ENCODE measurements at places on chromosomes 1 and 21.
A peak's percentile ranks its signal among the peaks of the same experiment; 100 is the strongest.

DNA sequence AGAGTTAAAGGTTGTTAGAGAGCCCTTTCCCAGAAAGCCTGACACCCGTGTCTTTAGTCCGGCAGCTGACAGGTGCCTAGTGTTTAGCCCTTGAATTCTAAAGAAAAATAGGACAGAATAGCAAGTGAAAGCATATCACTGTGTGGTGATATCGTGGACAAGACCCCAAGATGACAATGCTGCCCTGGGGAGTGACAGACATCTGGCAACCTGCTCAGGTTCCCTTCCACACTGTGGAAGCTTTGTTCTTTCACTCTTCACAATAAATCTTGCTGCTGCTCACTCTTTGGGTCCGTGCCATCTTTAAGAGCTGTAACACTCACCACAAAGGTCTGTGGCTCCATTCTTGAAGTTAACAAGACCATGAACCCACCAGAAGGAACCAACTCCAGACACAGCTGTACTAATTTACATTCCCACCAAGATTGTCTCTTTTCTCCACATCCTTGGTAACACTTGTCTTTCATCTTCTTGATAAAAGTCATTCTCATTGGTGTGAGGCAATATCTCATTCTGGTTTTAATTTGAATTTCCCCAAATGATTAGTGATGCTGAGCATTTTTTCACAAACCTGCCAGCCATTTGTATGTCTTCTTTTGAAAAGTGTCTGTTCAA, 107.6 kb upstream of the SGIP1 start:
- no peak for DNase-seq

- no peak for DNase-seq
These were observed 28.0 kb upstream of the SMIM12 start for GRCh38 chr1:34887593-34887992.

DNA sequence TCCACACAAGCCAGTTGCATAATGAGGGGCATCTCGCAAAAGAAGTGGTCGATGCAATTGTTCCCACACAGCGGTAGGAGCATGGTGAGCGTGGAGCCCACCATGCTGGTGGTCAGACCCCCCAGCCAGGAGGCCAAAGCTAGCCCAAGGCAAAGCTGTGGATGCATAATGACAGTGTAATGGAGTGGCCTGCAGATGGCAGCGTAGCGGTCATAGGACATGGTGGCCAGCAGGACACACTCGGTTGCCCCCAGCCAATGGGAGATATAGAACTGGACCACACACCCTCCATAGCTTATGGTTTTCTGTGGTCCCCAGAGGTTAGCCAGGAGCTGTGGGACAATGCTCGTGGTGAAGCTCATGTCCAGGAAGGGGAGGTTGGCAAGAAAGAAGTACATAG, 4.3 kb downstream of the OR2C3 start:
- no peak for DNase-seq

- DNase-seq = no peak
These were observed 60.8 kb upstream of the PRRC2C start for GRCh38 chr1:171424494-171424893.

DNA sequence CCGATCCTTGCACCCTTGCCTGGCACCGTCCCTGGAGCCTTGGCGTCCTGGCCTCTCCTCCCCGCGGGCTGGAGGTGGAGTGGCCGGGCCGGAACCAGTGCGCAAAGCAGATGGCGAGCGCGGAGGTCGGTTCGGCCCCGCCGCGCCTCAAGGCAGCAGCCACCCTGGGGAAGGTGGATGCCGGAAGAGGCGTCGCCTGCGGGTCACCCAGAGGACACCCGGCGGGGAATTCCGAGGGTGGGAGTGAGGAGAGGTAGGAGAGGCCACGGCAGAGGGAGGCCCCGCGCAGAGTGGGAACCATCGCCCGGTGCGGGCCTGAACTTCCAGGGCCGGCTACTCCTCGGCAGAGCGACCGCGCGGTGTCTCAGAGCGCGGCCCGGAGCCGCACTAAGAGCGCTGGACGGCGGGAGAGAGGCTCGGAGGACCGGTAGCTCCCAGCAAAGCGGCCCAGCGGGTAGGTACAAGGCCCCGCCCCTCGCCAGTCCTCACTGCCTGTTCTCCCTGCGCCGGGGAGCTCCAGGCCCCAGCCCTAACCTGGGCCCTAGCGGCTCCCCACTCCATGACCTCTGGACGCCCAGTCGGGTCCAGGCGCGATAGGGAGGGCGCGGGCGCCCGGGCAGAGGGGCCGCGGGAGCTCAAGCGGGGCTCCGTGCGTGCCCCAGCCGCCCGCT, at the start of gene RNF207:
Gene RNF207, plus strand, starts transcription at position 271 of the 671 bp plus-strand sequence. CDS start 417 bp downstream, outside the sequence.
- DNase-seq = peak; percentile 80

DNA sequence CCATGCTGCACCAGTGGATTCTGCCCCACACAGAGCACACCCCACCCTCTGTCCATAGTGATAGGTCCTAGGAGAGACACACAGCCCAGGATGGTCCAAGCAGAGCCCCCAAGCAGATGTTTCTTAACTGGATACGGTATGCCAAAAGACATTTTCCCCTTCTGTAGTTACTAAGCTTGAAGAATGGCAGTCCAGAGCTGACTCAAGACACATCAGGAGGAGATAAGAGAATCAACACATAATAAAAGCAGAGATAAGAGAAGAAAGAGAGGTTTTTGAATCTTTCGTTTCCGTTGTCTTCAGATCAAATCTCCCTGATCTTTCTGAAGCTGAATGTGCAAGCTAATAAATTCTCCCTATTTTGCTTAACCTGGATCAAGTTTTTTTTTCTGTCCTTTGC, 21.8 kb upstream of the CASQ2 start:
- DNase-seq = no peak

DNA sequence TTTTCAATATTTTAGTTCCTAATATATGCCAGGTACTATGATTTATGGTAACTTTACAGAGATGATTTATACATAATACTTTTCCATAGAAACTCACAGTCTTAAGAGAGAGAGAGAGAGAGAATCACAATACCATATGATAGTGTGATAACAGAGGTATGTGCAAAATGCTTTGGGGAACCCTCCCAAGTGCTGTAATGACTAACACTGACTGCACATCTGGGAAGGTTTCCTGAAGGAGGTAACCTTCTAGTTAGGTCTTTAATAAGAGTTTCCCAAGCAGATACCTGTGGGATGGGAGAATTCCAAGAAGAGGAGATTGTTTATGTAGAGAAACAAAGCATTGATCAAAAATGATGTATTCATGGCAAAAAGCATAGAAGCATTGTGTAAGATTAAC, 34.6 kb upstream of the PIGC start:
- no peak for DNase-seq

GRCh38 chr1:229132706-229133105, 138.2 kb upstream of the RAB4A start:
- DNase-seq = no peak

GRCh38 chr1:3270403-3271245, 183.8 kb upstream of the ARHGEF16 start:
- DNase-seq = no peak

DNA sequence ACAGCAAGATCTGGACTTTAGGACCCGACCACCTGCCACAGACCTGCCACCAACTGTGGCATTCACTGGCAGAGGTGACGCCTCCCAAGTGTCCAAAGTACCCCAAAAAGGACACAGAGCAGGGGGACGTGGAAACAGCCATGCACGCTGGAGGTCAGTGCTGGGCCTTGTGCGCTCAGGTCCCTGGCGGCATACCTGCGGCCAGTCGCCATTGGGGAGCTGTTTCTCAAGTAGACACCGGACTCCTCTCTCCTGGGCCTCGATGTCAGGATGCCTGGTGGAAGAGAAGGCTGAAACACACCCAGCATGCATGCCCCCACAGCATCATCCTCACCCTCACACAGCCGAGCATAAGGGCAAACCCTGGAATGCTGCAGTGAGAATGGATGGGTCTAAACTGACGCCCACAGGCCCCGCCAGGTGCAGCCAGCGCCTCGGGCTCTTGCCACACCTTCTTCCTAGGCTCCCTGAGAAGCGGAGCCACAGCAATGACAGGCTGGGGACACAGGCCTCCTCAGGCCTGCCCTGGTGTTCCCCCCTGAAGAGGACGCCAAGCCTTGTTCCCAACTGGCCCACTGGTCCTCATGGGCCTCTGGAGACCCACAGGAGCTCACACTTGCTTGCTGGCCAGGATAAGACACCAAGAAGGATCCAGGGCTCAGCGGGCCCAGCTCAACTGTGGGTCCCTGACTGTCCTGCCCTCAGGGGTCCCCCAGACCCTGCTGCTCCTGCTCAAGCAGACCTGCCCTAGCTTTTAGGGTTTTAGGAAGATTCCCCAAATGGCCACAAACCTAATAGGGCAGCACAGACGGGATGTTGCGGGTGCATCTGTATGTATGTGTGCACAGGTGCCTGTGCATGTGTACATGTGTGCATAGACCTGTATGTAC, 7.7 kb upstream of the SPATC1L start:
- DNase-seq = no peak

DNA sequence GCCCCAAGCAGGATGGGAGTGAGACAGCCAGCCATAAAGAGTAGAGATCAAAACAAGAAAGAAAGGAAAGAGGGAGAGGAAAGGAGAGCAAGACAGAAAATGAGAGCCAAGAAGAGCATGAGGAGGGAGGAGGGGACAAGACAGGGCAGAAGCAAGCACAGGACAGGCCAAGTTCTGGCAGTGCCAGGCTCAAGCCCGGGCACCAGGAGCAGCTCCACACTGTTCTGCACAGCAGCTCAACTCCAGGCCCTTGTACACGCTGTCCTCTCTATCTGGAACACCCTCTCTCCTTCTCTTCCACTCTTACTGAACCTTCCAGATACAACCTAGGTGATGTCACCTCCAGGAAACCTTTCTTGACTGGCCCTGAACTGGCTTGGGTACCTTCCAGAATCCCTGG, 11.7 kb downstream of the IFFO2 start:
- DNase-seq = no peak

GRCh38 chr1:111605576-111605975, 14.0 kb upstream of the RAP1A start:
- peak; percentile 37 for DNase-seq

- DNase-seq = no peak
These were observed 4.8 kb upstream of the IL24 start for GRCh38 chr1:206892351-206892984.

DNA sequence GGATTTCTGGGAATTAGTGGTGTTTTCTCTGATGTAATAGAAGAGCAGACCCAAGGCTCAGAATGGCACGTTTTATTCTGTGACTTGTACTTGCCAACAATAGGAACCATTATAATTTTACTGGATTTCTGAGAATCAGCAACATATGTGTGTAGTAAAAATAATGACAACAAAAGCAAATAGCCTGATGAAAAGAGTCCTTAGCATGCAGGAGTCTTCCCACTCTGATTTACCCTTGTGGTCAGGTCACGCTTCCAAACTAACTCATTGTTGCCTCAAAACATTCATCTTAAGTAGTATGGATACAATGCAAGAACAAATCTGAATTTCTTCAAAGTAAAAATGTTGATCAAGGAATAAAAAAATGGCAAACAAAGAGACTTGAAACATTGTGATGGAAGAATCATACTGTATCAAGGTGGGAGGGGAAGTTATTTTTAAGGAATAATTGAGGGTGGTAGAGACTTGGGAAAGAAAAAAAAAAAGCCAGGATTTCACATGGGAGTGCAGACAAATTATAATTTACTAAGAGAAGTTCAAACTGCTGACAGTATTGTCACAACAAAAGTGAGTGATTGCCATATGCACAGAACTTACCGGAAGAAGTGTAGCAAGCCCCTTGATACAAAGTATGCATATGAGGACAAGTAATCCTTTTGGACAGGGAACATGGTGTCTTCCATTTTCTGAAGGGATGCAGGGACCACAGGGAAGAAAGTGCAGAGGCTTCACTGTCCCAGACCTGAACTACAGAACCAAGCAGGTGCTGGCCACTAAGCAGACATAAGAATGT, 31.2 kb upstream of the RGL1 start:
- no peak for DNase-seq

GRCh38 chr21:44497703-44498126, 42.3 kb downstream of the KRTAP10-1 start:
- DNase-seq = no peak

GRCh38 chr1:96554364-96554763, 167.2 kb upstream of the PTBP2 start:
- DNase-seq = no peak

- DNase-seq = no peak
These were observed 181.9 kb downstream of the FGGY start for GRCh38 chr1:59478822-59479221.

DNA sequence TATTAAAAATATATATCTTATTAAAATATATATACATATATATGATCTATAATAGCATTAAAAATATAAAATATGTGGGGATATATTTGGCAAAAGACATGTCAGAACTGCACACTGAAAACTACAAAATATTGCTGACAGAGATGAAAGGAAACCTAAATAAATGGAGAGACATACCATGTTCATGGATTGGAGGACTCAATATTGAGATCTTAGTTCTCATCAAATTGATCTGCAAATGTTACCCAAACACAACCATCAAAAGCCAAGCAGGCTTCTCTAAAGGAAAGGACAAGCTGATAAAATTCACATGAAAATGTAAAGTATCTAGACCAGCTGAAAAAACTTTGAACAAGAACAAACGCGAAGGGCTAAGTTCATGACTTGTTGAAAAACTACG, 7.2 kb downstream of the NADK start:
- DNase-seq = no peak

DNA sequence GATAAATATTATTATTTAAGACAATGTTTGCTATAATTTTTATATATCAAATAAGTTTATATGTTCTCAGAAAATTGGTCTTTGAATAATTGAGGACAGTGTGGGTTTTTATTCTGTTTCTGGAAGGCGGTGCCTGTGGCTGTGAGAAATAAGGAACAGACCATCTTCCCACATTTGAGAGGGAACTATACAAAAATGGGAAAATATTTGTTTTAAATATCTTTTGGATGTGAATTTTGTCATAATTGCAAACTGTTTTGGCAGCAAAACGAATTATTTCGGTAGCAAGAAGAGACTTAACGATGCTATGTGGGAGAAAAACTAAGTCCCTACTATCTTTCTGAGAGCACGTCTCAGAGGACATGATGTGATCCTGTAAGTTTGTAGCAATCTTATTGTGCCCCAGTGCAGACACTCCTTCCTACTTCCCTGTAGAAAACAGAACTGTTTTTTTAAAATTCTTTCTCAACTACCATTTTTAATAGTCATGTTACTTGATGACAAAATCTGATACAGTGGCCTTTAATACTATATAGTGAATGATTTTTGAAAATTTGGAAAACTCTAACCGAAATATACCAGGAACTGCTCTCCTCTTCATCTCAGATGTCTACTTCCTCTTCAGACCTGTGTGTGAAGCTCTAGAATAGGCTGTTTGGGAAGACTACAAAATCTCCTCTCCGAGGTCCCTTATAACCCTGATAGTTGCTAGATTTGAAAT, 25.4 kb downstream of the PTPRC start:
- no peak for DNase-seq

- no peak for DNase-seq
These were observed 7.5 kb downstream of the TAF1A start for GRCh38 chr1:222582099-222582774.

DNA sequence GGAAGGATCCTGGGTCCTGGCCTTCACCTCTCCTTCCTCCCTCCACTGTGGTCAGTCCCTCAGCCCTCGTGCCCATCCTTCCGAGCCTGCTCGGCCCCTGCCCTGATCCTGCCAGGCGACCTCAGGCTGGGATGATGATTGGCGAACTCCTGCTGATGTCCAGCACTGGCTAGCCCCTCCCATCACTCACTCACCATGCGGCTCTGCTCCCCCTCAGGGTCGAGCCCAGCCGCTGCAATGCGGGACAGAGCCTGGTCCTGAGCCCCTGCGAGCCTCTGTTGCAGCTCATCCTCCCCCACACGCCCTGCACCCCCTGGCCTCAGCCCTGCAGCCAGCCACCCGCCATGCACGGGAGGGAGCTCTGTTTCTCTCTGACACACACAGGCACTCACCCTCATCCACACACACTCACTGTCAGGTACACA, 100.2 kb downstream of the DMRTB1 start:
- peak; percentile 4 for DNase-seq

Measured in right hindlimb (tissue), 1 donor.